ENCODE measurements at places on chromosomes 3 and 15.
A peak's percentile ranks its signal among the peaks of the same experiment; 100 is the strongest.

GRCh38 chr15:77528968-77529319, 103.8 kb downstream of the LINGO1 start:
- peaks cover 15% of the 10 kb centered on the region for H3K4me1 ChIP-seq
- DNase-seq = no peak
- no peak overlapping the region for H3K4me3 ChIP-seq
- no peaks in the 10 kb centered on the region for H3K36me3 ChIP-seq
- H3K27me3 ChIP-seq = no peaks in the 10 kb centered on the region

DNA sequence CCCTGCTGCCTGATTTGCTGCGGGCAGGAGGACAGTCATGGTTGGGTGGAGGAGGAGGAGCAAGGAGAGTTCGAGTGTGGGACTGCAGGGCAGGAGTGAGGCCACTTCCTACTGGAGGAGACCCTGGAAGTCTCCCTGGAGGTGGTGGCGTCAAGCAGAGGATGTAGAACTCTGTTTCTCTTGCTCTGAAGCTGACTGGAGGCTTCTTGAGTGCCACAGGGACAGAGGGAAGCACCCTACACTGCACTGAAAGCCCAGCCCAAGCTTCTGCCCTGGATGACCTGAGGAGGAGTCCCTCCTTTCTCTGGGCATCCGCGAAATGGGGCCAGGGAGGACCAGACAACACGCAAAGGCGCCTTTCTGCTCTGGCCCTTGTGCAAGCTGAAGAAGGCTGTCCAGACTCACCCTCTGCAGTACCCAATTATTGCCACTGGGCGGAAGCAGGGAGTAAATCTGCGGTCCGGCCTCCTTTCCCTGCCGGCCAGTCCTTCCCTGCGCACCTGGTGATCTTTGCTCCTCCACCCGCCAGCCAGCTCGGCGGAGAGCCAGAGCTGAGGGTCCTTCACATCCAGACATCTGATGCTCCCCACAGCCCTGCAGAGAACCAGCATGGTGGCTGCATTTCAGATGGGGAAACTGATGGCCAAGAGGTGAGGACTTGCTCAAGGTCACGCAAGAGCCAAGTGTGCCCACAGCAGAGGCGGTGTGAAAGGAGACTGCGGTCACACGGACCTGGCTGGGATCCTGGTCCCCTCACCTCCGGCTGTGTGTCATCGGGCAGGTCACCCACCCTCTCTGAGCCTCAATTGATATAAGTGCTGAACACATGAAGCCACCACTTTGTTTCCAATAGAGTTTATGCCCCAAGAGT, 207.1 kb downstream of the TBC1D2B start:
- H3K27me3 ChIP-seq = no peaks in the 10 kb centered on the region
- H3K36me3 ChIP-seq = no peaks in the 10 kb centered on the region
- H3K4me3 ChIP-seq = no peak overlapping the region

- H3K36me3 ChIP-seq = no peaks in the 10 kb centered on the region
- no peak for DNase-seq
- no peak overlapping the region for H3K4me3 ChIP-seq
These were observed 10.9 kb upstream of the EHD4 start for GRCh38 chr15:41983221-41983620.

DNA sequence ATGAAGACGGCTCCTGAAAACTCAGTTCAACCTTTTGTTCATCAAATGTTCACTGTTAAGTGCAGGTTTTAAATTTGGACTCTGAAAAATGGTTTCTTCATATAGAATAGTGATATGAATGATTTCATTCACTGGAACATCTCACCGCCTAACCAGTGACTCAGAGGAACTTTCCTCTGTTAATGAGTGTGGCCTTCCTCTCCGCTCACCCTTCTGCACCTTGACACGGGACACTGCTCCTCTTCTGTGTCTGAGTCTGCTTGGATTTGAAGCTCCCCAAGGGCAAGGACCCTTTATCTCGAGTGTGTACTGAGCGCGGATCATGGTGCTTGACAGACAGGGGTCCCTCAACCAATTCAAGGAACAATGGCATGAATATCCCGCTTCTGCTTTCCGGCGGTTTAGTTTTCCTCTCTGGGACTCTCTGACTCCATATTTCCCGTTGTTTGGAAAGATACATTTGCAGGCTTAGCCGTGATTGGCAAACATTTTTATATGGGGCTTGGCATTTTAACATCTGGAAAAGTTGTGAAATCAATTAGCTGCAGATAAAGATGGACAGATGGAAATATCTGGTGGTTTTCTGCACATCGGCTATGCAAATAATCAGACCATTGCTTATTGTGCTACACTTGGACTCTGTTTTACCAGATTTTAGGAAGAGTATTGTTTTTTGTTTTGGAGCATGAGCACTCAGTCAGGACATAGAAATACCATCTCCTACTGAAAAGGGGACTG, 20.9 kb downstream of the KBTBD8 start:
- no peaks in the 10 kb centered on the region for H3K36me3 ChIP-seq
- no peaks in the 10 kb centered on the region for H3K27me3 ChIP-seq
- no peak overlapping the region for H3K4me3 ChIP-seq
- no peak overlapping the region for H3K27ac ChIP-seq
- no peak for DNase-seq
- H3K4me1 ChIP-seq = peaks cover 13% of the 10 kb centered on the region

DNA sequence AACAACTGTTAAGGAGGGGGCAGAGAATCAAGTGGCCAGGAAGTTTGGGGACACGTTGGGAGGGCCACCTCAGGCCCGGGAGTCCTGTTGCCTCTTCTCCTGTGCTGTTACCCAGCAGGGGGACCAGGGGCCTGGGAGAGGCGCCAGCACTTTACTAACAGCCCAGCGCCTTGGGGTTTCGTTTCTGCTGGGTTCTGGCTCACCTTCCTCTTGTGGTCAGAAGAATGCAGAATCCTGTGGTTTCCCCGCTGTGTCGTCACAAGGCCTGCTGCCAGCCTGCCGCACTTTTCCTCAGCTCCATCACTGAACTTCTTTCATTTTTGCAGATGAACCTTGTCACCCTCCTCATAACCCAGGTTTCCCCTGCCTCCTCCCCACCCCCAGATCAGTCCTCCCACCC, 67.7 kb downstream of the SLC30A4 start:
- H3K27me3 ChIP-seq = no peaks in the 10 kb centered on the region
- peak; percentile 53 for DNase-seq
- no peak overlapping the region for H3K4me3 ChIP-seq
- no peaks in the 10 kb centered on the region for H3K36me3 ChIP-seq

DNA sequence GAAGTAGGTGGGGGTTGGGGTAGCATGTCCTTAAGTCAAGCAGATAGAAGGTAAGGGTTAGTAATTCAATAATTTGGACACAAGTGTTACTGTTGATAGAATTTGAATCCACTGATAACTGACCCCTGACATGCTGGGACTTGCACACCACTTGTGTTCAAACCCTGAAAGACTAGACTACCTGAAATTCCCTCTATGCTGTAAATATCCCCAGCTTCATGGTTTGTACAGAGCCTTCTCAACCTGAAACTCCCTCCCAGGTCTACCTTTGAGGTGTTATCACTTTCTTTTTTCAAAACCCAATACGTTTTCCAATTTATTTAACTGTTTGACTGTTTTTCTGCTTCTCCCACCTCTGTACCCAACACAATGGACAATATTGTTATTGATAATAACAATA, 459.6 kb downstream of the NLGN1 start:
- H3K4me3 ChIP-seq = no peak overlapping the region
- H3K4me1 ChIP-seq = no peaks in the 10 kb centered on the region
- no peak for DNase-seq
- H3K27me3 ChIP-seq = no peaks in the 10 kb centered on the region
- H3K36me3 ChIP-seq = no peaks in the 10 kb centered on the region
